ENCODE measurements at places on chromosomes 1 and 21.

- DNase-seq, result peak; percentile 24
These were observed 42.3 kb upstream of the NFASC start for GRCh38 chr1:204828352-204828850.

DNA sequence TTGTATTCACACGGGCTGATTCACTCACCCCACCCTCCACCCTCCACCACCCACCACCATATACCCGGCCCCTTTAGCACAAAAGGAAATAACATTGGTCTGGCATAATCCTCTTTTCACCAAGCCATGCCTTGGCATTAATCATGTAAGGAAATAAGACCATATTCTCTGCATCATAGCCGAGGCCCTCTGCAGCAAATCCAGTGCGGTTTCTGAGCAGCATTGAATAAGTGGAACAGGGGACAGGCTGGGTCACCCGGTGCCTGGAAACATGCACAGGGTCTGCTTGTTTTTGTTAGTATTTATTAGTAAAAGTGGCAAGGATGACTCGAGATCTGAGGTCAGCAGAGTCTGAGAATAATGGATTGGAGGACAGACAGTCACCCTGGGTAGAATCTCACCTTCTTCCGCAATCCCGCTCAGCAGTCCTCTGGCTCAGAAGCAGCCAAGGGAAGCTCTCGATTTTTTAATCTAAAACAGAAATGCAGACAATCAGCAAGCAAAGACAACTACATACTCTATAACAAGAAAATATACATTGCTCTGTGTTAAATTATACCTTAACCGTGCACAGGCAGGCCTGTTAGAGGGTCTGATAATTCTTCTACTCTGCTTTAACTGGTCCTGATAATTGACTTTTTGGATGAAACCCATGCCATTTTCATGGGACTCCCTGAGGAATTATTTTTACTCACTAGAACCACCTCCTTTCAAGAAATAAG is 52.4 kb upstream of the CDC42BPA start:
- no peak for DNase-seq

DNA sequence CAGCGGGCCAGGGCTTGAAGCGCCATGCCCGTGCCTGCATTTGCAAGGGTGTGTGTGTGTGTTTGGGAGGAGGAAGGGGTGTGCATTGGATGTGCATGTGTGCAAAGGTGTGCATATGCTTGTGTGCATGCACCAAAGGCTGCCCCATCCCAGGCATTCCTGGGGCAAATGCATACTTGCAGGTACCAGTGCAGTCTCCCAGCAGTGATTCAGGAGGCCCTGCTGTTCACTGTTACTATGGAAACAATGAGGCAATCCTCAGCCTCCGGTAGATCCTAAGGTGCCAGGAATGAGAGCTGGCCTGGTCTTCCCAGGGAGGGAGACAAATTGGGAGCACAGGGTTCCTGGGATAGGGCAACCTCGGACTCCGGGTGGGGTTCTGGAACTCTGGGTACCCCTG is 7.5 kb upstream of the FNDC5 start:
- no peak for DNase-seq

DNA sequence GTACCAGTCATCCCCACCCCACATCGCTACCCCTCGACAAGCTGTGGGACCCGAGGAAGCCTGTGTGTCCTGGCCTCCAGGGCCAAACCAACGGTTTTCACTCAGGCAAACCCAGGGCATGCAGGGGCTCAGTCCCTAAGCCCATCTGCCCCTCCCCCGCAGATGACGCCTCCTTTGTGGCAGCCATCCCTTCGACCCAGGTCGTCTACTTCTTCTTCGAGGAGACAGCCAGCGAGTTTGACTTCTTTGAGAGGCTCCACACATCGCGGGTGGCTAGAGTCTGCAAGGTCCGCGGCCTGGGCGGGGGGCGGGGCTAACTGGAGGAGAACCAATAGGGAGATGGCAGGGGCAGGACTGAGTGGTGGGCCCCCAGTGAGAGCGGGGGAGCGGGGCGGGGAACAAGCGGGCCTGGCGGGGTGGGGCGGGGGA is 7.4 kb downstream of the SEMA4A start:
- no peak for DNase-seq

DNA sequence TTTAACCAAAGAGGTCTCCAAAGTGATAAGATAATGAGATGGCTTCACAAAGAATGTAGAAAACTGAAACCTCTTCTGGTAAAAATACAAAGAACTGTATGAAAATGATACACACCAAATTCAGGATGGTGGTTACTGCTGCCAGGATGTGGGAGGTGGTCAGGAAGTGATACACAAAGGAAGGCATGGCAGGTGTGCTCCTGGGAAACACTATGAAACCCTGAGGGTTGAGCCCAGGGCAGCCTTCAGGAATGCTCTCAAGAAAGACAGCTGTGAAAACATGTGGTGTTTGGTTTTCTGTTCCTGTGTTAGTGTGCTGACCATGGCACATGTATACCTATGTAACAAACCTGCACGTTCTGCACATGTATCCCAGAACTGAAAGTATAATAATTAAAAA is 109.3 kb downstream of the NTNG1 start:
- DNase-seq, result no peak

DNA sequence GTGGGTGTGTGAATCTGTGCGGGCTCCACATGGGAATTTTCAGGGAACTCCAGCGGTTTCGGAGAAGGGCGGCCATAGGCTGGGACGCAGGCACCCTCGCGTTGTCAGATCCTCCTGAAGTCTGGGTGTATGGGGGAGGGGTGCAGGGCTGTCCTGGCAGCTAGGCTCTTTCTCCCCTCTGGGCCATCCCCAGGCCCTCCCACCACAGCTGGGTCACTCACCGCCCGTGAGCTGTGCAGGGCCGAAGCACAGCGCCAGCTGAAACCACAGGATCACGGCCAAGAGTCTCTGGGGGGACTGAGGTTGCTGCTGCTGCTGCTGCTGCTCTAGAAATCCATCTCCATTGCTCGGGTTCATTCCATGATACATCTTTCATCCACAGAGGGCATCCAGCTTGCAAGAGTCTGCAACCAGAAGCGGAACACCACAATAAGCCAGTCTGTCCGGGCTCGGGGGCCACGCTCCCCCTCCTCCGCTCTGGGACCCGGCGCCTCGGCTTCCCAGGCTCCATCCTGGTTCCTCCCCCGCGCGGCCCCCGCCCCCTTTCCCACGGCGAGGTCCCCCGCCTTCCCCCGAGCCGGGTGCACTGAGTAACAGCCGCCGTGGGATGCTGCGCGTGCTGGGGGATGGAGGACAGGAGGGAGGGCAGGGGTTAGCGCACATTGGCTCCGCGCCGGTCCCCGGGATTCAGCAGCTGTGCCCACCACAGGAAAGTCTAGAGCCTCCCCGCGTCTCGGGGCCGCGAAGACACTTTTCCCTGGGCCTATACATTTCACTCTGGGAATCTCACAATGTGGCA is 720 bp downstream of the SUSD4 start:
- no peak for DNase-seq

DNA sequence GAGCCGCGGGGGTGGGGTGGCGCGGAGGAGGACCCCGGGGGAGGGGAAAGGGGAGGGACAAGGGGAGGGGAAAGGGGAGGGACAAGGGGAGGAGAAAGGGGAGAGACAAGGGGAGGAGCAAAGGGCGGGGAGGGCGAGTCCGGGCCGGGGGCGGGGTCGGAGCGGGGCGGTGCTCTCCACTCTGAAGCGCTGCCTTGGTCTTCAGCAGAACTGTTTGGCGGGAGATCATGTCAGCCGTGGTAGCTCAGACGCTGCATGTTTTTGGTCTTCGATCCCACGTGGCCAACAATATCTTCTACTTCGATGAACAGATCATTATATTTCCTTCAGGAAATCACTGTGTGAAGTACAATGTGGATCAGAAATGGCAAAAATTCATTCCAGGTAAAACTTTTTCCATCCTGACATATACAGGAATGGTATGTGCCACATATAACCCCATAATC is 420 bp downstream of the CFAP57 start:
- DNase-seq, result peak; percentile 85

DNA sequence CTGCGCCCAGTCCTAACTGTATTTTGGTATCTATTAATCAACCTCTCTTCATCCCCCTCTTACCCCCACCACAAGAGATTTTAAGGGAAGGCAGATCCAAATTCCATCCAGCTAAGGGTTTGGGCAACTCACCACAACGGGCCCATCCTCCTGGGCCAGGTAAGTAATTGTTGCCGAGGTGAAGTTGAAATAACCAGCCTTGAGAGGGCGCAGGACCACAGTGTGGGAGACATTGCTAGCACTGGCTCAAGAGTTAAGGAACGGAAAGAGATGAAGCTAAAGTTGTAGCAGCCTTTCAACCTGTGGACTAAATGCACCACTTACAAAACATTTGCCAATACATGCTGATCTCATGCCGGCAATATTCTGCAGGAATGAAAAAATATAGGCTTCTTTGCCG is 5.9 kb downstream of the SSR2 start:
- no peak for DNase-seq

DNA sequence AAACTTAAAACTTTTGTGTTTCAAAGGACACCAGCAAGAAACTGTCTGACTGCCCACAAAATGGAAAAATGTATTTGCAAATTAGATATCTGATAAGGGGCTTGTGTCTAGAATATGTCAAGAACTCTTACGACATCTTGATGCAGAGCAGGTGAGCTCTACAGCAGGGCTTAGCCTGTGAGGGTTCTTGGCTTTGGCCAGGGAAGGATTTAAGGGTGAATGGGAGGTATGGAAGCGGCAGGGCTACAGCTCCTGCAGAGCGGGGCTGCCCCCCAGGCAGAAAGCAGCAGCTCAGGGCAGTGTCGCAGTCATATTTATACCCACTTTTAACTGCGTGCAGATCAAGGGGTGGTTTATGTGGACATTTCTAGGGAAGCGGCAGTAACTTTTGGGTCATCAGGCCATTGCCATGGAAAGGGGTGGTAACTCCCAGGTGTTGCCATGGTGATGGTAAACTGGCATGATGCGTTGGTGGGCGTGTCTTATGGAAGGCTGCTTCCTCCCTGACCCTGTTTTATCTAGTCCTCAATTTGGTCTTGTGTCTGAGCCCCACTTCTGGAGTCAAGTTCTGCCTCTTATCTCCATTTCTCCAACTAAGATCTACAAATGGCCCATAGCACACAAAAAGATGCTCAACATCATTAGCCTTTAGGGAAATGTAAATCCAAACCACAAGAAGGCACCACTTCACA is 23.2 kb downstream of the MORN1 start:
- DNase-seq, result no peak

DNA sequence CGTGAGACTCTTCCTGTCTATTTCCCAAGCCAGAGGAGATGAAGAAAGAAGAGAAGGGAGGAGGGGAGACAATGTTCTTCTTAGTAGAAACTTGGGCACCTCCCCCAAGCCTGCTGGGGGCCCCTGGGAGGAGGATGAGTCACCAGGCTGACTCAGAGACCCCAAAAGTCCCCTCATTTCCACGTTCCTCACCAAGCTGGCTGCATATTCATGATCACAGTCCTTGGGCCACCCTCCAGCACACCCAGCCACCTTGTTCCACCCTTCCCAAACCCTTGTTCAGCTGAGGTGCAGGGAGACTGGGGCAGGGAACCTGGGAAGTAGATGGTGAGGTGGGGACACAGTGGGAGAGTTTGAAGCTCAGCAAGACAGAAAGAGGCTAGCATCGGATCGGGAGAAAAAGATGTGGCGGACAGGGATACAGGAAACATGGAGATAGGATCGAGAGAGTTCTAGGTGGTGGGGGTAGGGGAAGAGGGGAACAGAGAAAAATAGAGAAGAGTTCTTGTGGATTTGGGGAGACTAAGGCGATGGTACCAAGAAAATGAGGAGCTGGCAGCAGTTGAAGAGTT is 712 bp downstream of the RAB13 start:
- no peak for DNase-seq
